ENCODE measurements at places on chromosomes 11 and 22.

- DNase-seq, result no peak
Measured at GRCh38 chr11:103959279-103959942, 77.0 kb upstream of the DDI1 start.

GRCh38 chr22:39457556-39458443 lies 988 bp downstream of the MGAT3 start:
- no peak for DNase-seq

DNA sequence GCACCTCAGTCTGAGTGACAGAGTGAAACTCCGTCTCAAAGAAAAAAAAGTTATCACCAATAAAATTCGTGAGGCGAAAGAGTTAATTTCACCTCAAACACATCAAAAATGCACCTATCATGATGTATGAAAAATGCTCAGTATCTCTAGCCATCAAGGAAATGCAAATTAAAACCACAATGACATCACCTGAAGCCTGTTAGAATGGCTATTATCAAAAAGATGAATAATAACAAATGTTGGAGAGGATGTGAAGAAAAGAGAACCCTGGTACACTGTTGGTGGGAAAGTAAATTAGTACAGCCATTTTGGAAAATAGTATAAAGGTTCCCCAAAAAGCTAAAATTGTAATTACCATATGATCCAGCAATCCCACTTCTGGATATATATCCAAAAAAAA lies 23.6 kb downstream of the CHEK2 start:
- no peak for DNase-seq

- no peak for DNase-seq
Measured at GRCh38 chr11:131754671-131755070, 384.3 kb downstream of the NTM start.

DNA sequence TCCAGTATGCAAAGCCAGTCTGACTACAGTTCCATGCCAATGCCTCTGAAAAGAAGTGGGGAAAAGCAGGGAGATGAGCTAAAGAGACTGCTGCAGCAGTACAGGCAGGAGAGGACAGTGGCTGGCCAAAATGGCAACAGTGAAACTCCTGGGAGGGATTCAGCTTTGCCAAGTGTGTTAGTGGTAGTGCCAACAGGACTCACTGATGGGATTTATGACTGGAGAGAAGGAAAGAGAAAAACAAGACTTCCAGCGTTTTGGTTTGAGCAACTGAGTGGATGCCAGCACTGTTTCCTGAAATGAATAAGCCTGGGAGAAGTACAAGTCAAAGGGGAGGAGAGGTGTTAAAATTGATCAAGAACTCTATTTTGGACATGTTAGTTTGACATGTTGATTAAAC lies 80.9 kb downstream of the PLEKHA7 start:
- no peak for DNase-seq

- DNase-seq, result no peak
Measured at GRCh38 chr11:77193911-77194830, 66.1 kb downstream of the MYO7A start.

- DNase-seq, result no peak
Measured at GRCh38 chr22:47565607-47566006, 803.2 kb downstream of the TBC1D22A start.

DNA sequence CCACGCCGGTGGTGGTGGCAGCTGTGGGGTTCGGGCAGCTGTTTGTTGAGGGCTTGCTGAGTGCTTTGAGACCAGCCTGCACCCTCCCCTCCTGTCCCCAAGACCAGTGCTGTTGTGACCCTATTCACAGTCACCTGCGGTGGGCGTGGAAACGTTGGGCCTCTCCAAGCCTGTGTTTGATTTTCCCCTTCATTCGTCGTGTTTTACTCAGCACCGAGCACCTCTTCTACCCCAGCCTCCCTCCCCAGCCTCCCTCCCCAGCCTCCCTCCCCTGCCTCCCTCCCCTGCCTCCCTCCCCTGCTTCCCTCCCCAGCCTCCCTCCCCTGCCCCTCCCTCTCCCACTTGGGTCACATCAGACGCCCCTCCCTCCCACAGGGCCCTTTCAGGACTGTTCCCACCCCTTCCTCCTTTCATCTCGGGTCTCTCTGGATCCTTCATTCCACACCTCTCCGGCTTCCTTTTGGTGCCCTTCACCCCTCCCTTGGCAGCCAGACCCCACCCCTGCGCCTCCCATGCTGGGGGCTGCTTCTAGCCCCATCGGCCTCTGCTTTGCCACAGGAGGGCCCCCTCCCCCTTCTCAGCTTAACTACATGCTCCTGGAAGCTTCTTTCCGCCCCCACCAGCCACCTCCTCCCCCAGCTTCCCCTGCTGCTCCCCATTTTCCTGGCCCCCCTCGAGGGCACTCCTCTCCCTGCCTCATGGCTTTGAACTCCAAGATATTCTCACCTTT lies 14.8 kb downstream of the FRMD8 start:
- DNase-seq, result no peak
